CD4-positive, alpha-beta T cell treated with Interleukin-4 for 1 hour (primary cell): ENCODE measurements at places on chromosomes 1 and 21.

GRCh38 chr1:161096530-161096929 lies 1.6 kb upstream of the KLHDC9 start:
- no peak for DNase-seq

DNA sequence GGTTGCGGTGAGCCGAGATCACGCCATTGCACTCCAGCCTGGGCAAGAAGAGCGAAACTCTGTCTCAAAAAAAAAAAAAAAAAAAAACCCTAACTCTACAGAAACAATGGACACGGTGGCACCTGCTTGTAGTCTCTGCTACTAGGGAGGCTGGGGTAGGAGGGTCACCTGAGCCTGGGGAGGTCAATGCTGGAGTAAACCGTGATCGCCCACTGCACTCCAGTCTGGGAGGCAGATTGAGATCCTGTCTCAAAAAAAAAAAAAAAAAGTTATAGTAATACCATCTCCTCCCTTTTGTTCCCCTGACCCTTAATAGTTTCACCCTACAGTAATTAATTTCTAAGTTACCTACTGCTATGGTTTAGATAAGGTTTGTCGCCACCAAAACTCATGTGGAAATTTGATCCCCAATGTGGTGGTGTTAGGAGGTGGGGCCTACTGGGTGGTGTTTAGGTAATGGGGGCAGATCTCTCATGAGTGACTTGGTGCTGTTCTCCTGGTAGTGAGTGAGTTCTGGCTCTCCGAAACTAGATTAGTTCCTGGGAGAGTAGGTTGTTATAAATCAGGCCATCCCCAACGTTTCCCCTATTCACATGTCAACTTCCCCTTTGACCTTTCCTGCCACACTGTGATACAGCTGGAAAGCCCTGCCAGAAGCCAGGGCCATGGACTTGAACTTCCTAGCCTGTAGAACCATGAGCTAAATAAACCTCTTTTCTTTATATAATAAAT lies 9.8 kb downstream of the FBXO42 start:
- no peak for DNase-seq

GRCh38 chr1:204103431-204103741 lies 30.5 kb downstream of the SOX13 start:
- no peak for DNase-seq

DNA sequence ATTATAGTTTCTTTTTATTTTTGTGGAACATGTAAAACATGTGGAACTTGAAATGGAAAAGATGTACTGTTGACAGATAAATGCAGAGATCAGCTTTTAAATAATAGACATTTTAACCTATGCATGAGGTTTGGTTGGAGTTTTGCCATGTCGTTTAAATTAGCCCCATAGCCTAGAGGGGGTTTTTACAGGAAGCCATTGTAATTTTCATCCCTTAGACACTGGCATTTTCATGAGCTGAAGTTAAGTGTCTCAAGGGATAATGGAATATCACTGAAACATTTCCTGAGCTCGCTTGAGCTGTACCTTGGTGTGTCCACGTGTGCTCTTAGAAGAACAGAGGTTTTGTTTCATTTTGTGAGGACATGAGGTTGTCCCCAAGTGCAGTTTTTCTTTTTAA lies 54.2 kb downstream of the HMCN1 start:
- no peak for DNase-seq

DNA sequence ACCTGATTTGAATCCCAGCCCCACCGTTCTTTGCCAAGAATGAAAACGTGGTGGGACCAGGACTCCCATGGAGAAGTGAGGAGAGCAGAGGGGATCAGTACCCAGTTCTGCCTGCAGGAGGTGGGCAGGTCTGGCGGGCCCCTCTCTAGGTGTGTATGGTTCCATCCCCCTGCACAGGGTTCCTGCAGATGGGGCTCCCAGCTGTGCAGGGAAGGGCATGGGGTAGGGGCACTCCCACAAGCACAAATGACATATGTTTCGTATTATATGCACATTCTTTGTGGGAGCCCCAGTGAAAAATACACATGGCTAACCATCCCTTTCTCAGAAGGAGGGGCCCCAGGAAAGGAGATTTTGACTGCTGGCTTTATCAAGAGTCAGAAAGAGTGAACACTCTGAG lies 144.6 kb downstream of the PLPP3 start:
- no peak for DNase-seq

- DNase-seq: no peak
Observed at GRCh38 chr1:59730759-59731478, 83.8 kb upstream of the HOOK1 start.

DNA sequence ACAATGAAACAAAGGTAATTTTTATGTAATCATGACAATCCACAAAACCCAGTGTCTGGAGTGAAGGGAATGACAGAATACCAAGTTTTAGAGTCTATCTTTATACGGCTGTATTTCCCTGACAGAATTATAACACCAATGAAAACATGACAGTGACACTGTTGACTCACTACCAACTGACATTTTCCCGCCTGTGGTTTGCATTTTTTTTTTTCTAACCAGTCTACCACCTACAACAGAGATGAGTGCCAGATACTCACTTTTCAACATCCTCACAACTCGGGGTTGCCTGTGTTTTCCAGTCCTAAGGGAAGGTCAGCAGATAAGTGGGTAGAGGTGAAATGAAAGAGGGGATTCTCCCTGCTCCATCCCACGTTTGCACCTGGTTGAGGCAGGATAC lies 118.9 kb downstream of the KCNJ6 start:
- no peak for DNase-seq

- DNase-seq: no peak
Observed at GRCh38 chr1:208565756-208566440, 321.7 kb upstream of the PLXNA2 start.
